ENCODE measurements at places on chromosomes 5 and 9.

DNA sequence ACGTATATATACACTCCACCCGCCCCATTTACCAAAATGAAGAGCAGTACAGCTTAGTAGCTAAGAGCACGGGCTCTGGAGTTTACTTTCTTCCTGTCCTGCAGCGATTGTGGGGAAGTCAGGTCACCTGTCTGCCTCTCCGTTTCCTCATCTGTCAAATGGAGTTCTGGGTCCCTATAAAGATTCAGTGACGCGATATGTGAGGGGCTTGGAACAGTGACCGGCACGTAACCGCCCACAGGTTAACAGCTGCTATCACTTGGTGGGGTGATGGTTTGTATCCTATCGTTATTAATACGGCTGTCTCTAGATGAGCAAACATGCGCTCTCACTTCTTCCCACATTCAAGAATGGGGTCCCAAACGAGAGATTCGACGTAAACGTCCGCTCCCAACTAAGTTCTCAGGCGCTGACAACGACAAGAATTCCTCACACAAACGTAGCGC, 426 bp downstream of the FAM114A2 start:
- DNase-seq, result no peak

GRCh38 chr5:75460532-75460931, 50.9 kb downstream of the CERT1 start:
- DNase-seq, result no peak

DNA sequence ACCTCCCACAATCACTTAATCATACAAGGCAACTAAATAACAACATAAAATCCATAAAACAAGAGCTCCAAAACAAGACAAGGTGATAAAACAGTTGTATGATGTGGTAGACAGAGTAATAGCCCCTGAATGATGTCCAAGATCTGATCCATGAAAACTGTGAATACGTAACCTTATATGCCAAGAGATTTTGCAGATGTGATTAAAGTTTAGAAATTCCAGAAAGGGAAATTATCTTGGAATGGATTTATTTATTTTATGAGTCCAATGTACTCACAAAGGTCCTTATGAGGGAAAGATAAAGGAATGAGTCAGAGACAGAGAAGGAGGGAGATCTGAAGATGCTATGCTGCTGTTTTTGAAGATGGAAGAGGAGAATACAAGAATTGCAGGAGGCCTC, 1775.7 kb upstream of the C9orf72 start:
- no peak for DNase-seq

DNA sequence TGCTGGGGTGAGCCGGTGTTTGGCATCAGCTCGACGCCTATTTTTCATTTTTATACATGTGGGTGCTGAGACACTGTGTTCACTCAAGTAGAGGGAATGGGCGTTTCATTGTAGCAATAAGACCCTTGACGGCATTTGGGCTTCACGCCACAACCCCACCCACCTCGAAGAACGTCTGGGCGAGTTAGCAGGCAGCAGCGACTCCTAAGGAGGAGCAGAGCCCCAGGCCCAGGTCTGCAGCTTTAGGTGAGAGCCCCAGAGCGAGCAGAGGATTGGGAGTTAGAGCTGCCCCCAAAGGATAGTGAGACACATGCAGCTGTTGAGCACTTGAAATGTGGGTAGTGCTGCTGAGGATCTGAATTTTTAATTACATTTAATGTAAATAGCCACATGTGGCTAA, 1.6 kb upstream of the ZFP62 start:
- DNase-seq, result peak; percentile 60

DNA sequence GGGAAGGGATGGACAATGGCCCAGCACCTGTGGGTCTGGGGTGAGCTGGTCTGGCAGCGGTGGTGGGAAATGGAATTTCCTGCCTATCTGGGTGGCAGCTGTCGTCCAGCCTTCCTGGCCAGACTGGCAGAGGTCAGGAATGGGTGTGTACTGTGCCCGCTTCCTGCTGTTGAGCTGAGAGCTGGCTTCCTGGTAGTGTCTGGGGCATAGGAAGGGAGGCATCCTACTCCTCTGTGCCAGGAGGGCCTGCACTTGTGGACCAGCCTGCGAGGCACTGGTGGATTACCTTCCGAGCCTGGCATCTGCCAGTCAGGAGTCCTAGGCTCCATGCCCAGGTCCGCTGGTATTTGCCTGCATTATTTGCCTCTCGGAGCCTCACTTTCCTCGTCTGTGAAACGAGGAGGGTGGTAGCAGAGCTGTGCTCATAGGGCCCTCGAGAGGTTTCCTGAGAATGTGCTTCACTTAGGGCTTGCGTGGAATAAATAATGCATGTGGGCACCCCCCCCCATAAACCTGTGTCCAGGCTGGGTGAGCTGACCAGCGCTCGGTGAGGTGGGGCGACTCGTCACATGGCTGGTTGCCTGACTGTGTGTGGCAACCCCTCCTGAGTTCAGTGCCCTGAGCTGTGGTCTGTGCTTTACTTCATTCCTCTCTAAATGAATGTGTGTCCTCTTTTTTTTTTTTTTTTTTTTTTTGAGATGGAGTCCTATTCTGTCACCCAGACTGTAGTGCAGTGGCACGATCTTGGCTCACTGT, 47.7 kb downstream of the HMCN2 start:
- no peak for DNase-seq

GRCh38 chr9:128819716-128820664, 1.7 kb downstream of the ENDOG start:
- peak; percentile 79 for DNase-seq

DNA sequence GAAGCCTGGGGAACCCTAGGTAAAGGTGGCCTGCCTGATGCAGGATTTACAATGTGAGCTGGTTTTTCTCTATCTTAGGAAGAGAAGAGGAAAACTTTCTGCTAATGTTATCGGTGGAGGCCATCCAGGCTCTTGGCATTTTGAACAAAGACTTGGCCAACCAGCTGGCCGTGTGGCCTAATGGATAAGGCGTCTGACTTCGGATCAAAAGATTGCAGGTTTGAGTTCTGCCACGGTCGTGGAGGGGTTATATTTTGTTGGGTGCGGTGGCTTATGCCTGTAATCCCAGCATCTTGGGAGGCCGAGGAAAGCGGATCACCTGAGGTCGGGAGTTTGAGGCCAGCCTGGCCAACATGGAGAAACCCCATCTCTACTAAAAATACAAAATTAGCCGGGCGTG, 9.6 kb downstream of the C9orf152 start:
- DNase-seq, result no peak

All from ELF-1 (cell line).